CD4-positive, alpha-beta T cell treated with Interleukin-17A for 1 hour (primary cell): ENCODE measurements at places on chromosomes 1 and 21.

DNA sequence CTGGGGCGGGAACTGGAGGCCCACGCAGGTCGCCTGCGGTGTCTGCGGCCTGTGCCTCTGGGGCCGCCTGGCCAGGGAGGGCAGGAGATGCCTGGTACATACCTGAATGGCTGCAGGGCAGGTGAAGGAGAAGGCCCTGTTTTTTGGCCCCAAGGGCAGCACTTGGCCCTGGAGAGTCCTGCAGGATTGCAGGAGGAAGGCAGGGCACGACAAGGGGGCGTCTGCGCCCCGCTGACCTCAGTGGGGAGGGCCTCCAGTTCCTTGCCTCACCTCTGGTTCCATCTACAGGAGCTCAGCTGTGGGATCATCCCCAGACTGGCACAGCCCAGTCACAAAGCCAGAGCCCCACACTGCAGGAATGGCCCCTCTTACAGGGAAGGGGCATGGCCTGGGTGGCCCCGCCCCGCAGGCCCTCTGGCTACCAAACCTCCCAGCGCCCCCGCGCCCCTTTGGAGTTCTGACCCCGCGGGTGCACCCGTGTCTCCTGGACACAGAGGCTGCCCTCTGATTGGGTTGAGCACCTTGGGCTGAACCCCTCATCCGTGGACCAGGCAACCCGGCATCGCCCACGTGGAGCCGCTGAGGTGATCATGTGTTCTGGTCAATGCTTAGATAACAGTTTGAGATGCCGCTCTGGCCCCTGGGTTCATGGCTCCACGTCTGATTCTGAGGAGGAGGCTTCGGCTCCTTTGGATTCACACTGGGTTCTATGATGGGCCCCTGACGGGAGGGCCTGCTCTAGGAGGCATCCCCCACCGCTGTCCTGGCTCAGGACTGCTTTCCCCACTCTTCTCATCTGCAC lies 1.3 kb upstream of the PEX10 start:
- DNase-seq = no peak

- DNase-seq = no peak
These were observed 53.5 kb downstream of the SLC37A1 start for GRCh38 chr21:42567214-42567555.

GRCh38 chr1:200351826-200352549 lies 57.8 kb downstream of the ZNF281 start:
- DNase-seq = peak; percentile 42

- no peak for DNase-seq
These were observed 251.2 kb upstream of the USP24 start for GRCh38 chr1:55466373-55466772.

DNA sequence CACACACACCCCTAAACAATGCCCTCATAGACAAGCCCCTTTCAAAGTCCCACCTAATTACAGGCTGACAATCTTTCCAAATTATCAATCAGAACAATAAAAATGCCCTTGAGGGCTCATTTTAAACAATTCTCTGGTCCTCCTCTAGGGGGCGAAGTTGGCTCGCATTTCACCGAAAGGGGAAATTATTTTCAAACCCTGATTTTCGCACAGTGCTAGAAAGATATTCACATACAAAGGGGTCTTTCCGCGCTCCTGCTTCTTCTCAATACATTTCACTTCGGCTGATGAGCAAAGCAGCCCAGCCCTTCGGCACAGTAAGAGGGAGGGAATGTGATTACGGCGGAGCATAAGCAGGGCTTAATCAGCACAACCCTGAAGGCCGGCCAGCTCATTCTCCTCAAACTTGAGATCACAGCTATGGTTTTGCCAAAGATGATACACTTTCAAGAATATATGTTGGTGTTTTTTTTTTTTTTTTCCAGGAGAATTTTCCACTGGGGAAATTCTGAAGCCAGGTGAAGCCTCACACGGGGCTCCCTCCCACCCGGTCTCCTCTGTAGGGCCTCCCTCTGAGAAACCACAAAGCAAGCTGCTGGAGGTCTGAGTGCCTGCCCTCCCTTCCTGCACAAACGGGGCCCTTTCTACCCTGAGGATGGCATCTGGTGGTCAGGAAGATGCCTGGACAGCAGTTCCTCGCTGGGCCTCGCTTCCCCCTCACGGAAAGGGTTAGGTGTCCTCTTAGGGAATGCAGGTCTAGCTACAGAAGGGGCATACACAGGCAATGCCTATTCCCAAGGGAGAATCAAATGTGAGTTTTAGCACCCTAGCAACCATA lies 66.9 kb downstream of the GNG12 start:
- peak; percentile 44 for DNase-seq

GRCh38 chr1:166111430-166111829 lies 55.4 kb downstream of the FAM78B start:
- no peak for DNase-seq

- no peak for DNase-seq
These were observed 140.4 kb downstream of the S1PR1 start for GRCh38 chr1:101377084-101377835.

- no peak for DNase-seq
These were observed 16.3 kb downstream of the MYSM1 start for GRCh38 chr1:58683519-58683918.

- no peak for DNase-seq
These were observed 197.3 kb downstream of the RASAL2 start for GRCh38 chr1:178291166-178291565.

- no peak for DNase-seq
These were observed 384.4 kb downstream of the ADGRL2 start for GRCh38 chr1:82185084-82185483.

- DNase-seq = no peak
These were observed 175.7 kb downstream of the ZZZ3 start for GRCh38 chr1:77506771-77507170.

DNA sequence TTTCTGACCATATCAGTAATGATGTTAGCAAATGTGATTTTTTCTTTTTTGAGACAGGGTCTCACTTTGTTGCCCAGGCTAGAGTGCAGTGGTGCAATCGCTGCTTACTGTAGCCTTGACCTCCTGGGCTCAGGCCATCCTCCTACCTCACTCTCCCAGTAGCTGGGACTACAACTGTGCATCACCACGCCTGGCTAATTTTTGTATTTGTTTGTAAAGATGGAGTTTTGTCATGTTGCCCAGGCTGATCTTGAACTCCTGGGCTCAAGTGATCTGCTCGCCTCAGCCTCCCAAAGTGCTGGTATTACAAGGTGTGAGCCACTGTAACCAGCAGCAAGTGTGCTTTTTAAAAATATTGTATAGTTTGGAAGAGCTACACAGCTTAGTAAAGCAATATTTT lies 4.1 kb upstream of the CFAP107 start:
- no peak for DNase-seq

DNA sequence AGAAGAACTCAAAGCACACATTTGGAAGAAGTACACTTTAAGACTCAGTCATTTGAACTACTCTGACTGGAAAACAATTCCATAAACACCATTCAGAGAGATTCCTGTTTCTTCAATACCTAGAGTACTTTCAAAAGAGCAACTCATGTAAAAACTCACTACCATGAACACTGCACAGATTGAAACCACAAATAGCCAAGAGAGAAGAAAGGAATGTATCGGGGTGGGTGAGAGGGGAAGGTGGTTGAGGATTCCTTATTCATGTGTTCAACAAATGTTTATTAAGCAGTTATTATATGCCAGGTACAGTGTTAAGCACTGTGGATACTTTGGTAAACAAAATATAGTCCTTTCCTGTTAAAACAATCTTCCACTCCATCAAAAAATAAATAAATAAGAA lies 64.7 kb downstream of the NRIP1 start:
- no peak for DNase-seq

DNA sequence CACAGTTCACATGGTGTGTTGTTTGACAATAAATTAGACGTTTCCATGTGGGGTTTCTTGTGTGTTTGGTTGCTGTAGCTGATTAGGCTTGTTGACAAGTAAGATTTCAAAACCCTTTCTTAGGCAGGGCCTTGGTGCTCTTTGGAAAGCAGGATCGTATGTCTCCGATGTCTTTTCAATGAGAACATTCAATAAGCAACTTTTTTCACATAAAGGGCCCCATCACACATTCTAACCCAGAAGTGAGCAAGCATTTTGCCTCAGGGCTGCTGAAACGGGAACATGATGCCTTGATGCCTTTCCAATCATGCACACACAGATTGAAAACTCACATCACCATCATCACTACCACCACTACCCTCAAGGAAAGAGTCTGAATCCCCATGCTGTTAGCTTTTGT lies 33.1 kb downstream of the LPAR3 start:
- no peak for DNase-seq

GRCh38 chr1:94926915-94927404 lies at the start of gene CNN3:
TSS of gene CNN3 (minus strand) at chr1:94927110. CDS start at chr1:94926894, 216 bp downstream.
- peak; percentile 63 for DNase-seq

- no peak for DNase-seq
These were observed 78.7 kb downstream of the DYRK1A start for GRCh38 chr21:37445228-37445627.

DNA sequence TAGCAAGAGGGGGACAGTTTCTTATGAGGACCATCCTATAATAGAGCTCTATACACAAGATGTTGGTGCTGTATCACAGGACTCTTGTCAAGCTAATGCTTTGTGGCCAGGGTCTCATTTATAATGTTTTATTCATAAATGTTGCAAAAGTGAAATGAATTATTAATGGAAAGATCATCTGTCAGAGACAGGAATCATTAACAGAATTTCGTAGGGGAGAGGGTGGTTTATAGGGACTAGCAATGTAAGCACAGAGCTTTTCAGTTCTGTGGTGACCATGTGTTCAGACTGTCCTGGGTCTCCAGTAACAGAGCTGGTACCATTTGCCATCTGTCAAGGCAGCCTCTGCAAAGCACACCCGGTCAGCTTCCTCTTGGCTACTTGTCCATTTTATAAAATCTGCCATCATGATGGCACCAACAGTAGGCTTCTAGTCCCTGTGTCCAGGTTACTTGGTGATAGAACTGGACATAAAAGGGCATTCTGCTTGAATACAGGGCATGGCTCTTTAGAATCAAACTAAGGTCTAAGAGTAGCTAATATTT lies 36.2 kb downstream of the LPAR3 start:
- no peak for DNase-seq

- DNase-seq = no peak
These were observed 151.3 kb downstream of the APP start for GRCh38 chr21:26019236-26019635.

GRCh38 chr1:226736908-226737818 lies 1.9 kb downstream of the ITPKB start:
- peak; percentile 71 for DNase-seq

- DNase-seq = no peak
These were observed 819.3 kb downstream of the PLA2G4A start for GRCh38 chr1:187648091-187648490.

DNA sequence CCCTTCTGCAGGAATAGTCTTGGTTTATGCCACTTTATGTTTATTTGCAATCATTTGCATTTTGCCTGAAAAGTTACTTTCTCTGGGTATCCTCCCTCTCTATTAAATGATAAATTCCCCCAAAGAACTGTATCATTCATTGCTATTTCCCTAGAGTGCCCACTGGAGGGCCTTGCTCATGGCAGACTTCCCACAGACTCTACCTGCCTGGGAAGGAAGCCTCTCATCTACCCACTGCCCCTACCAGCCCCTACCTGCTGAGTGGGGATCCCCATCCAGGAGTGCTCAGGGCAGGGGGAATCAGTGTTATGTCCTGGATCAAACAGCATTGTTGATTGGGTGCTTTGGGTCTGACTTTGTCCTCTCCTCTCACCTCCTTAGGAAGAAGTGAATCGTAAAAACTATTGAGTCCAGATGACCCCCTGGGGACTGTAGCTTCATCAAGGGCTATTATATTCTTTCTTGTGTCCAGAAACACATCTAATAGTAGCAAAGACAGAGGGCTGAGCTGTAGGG lies 6.8 kb upstream of the LRRN2 start:
- no peak for DNase-seq

DNA sequence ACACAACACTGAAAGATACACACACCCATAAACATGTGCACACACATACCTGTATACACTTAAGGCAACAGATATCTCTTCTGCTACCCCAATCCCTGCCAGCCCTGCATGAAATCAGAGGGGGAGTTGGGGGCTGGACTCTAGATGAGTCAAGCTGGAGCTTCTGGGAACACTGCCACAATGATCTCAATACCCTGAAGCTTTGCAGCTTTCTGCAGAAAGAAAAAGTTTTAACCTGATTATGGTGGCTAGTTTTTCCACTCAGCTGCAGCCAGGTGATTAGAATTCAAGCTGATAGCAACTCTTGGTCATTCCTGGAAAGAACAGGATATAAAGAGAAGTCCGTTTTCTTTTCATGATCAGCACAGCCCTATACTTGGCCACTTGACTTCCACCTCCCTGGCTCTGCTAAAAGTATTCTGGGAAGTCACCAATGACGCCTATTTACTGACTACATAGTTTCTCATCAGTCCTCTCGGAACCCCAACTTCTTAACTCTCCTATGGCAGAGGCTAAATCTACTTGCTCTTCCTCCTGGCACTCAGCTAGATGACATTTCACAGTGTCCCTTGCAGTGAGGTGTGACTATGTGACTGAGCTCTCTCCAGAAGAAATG lies 20.7 kb upstream of the DNASE2B start:
- DNase-seq = no peak

- DNase-seq = no peak
These were observed 67.9 kb upstream of the GALNT2 start for GRCh38 chr1:229999004-229999670.

DNA sequence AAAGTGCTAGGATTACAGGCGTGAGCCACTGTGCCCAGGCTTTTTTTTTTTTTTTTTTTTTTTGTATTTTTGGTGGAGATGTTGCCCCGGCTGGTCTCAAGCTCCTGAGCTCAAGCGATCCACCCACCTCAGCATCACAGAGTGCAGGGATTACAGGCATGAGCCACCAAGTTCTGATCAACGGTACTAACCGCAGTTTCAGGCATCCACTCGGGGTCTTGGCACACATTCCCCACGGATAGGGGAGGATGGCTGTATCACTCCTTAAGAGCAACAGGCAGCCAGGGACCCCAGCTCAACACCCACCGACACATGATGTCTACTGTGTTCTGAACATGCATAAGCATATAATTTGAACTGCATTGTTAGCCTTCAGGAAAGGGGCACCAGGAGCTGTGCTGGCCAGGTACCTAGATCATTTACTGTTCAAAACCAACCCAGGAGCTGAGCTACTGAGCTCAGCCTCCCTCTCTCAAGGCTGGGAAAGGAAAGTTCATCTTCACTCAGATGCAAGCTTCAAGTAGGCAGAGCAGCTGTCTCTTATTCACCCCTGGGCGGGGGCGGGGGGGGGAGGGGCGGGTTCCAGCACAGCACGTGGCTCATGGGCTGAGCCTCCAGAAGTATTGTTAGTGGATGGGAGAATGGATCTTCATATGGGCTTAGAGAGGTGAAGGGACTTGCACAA lies 24.7 kb downstream of the CAPZB start:
- no peak for DNase-seq

GRCh38 chr1:95994643-95995042 lies 726.9 kb upstream of the PTBP2 start:
- DNase-seq = no peak

GRCh38 chr1:236472850-236473788 lies 50.7 kb upstream of the LGALS8 start:
- no peak for DNase-seq

- no peak for DNase-seq
These were observed 103.7 kb upstream of the PRMT6 start for GRCh38 chr1:106952776-106953175.

- DNase-seq = no peak
These were observed 15.3 kb upstream of the KCTD3 start for GRCh38 chr1:215551806-215552205.
